ENCODE measurements at places on chromosomes 5 and 9. TPM values are rescaled to one million over a fixed set of nuclear protein-coding genes. Genes with fewer than 3 reads are reported as not detected.

The PCDHA9 gene
- polyA plus RNA-seq, result not detected

The TAF11L10 gene
- not detected for polyA plus RNA-seq

The PKD2L2 gene
- polyA plus RNA-seq, result not detected

The IFNA21 gene
- not detected for polyA plus RNA-seq

The ZNF608 gene
- polyA plus RNA-seq, result 15.6 TPM
